ENCODE measurements at places on chromosomes 3 and 15. TPM values are rescaled to one million over a fixed set of nuclear protein-coding genes. Genes with fewer than 3 reads are reported as not detected.

GMNC gene
- 0.63 TPM for total RNA-seq

BNC1 gene
- total RNA-seq = not detected

P2RY1 gene
- 8.8 TPM for total RNA-seq

TMEM108 gene
- 54.1 TPM for total RNA-seq

SEMA3B gene
- total RNA-seq = 5.3 TPM

GOLGA6L7 gene
- total RNA-seq = not detected

MORC1 gene
- not detected for total RNA-seq

DCLK3 gene
- total RNA-seq = 10.3 TPM

CYP8B1 gene
- not detected for total RNA-seq

MED12L gene
- 21.0 TPM for total RNA-seq

HESX1 gene
- not detected for total RNA-seq

SHC4 gene
- 7.2 TPM for total RNA-seq

TMEM207 gene
- total RNA-seq = not detected

CLN6 gene
- 17.5 TPM for total RNA-seq

GPR27 gene
- total RNA-seq = 27.9 TPM

CLDN16 gene
- total RNA-seq = 0.63 TPM

KY gene
- total RNA-seq = 0.94 TPM

All from parietal lobe (tissue), 2 donors.